Kasumi-1 (cell line): ENCODE measurements at places on chromosomes 7 and 10.

- DNase-seq: peak; percentile 61
Observed at GRCh38 chr7:149741629-149742028, 31.8 kb downstream of the ZNF467 start.

GRCh38 chr7:50962962-50963374 is 180.3 kb upstream of the GRB10 start:
- no peak for DNase-seq

DNA sequence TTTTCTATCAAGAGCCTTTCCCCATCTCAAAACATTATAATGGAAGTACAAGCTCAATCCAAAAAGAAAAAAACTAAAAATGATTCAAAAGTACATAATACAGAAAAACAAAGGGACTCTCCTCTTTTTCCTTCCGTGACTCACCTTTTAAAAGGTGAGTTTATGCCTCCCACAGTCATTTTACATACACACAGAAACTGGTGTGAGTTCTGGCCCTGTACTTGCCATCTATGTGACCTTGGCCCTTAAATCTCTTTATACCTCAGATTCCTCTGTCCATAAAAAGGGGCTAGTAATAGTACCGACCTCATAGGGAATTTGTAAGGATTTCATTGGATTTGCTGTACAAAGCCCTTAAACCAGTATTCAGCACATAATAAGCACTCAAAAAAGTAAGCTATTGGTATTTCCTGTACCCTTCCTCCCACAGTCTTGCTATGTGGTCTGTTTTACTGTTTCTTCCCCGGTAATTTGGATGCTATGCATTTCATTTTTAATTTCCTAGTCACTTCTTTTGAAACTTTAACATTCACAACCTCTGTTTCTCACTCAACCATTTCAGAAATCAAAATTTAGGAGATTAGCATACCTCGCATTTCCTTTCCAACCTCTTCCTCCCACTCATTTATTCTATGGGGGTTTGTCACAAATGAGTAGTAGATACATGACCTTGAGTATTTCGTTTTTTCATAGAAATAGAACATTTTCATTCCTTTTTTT is 39.0 kb downstream of the STK17A start:
- no peak for DNase-seq

DNA sequence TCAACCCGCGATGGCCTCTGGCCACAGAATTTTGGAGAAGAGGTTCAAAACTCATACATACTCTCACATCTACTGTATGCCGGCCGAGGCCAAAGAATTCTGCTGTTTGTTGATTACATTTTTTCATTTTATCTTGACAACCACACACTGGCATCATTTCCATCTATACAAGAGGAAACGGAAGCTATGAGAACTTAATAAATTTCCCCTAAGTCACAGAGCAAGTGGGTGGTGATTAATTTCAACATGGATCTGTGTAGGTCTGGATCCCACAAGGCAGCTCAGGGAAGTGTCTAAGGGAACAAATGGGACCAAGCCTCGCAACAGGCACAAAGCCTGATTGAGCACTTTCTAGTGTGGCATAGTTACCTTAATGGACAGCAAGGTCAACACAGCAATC is 18.0 kb downstream of the ELMO1 start:
- DNase-seq: no peak

DNA sequence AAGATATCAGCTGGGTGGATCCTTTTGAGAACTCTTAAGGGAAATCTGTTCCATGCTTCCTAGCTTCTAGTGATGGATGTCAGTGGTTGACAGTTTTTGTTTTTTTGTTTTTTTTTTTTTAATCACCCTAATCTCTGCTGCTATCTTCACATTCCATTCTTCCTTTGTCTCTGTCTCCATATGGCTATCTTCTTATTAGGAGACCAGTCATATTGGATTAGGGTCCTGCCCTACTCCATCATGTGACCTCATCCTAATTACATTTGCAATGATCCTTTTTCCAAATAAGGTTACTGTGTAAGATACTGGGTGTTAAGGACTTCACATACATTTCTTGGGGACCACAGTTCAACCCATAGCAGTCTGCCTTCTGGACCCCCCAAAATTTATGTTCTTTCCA is 69.7 kb downstream of the MLLT10 start:
- no peak for DNase-seq

GRCh38 chr7:130273081-130273932 is 6.6 kb downstream of the CPA2 start:
- DNase-seq: peak; percentile 55

GRCh38 chr10:10725196-10725595 is 292.5 kb upstream of the CELF2 start:
- DNase-seq: no peak

DNA sequence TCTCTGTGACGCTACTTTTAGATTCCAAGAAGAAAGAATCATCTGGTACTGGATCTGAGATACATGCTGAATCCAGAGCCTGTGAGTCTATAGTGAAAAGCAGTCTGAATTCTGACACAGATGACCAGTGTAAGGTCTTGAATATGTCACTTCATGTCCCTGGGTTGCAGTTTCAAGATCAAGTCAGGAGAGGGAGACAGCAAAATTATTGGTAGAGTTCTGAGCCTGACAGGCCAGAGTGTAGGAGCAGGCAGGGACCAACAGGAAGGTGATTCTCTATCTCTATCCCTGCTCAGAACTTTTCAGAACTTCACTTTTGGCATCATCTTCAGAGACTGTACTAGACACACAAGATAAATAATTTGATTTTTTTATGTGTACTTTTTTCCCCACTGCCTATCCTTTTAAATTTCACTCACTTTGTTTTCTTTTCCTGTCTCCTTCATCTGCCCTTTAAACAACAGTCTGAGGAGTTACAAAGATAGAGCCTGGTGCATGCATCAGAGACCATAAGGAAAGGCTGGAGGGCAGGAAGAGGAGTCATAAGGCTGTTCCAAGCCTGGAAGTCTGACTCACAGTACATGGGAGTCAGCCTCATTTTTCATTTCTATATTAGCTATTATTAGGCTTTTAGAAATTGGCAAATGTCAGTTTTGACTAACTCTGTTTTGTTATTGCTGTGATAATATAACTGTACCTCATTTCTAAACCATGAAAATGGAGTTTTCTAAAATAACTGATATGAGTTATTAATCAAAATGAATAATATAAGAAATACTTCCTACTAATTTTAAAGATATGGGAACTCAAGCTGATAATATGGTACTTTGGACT is 120.2 kb upstream of the TMEM229A start:
- peak; percentile 56 for DNase-seq

GRCh38 chr7:87000344-87000743 is 59.1 kb downstream of the ELAPOR2 start:
- DNase-seq: no peak

GRCh38 chr7:38382684-38383083 is 109.2 kb upstream of the TARP start:
- DNase-seq: no peak

DNA sequence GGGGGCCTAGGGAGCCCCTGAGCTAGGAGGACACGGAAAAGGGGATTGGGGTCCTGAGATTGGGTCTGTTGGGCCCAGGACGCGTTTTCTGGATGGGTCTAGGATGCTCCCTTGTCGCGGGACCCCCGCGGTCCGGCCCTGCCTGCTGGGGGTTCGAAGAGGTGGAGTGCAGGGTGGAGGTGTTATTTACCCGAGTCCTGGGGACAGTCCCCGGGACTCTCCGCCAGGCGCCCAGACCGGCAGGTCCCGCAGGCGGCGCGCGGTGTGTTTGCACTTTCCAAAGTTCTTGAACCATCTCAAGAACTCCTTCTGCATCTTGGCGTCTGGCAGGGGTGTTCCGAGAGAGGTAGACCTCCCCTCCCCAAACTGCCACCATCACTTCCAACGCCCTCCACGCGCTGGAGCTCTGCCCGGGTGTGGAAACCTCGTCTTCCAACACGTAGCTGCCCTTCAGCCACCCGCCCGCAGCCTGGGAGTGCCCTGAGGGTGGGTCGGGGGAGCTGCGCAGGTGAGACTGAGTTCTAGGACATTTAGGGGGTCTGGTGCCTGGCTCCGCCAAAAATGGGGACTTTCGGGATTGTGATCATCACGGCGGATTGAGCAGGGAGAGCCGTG is 569 bp downstream of the CAV1 start:
- DNase-seq: no peak

GRCh38 chr10:124429576-124429975 is 10.9 kb upstream of the OAT start:
- DNase-seq: no peak

- no peak for DNase-seq
Observed at GRCh38 chr7:101125989-101126650, 784 bp upstream of the SERPINE1 start.

GRCh38 chr7:23462846-23463245 is 7.4 kb downstream of the IGF2BP3 start:
- DNase-seq: peak; percentile 98

- DNase-seq: no peak
Observed at GRCh38 chr10:31816318-31816717, 112.3 kb downstream of the ARHGAP12 start.

GRCh38 chr7:29099896-29100847 is 46.2 kb downstream of the CPVL start:
- no peak for DNase-seq

DNA sequence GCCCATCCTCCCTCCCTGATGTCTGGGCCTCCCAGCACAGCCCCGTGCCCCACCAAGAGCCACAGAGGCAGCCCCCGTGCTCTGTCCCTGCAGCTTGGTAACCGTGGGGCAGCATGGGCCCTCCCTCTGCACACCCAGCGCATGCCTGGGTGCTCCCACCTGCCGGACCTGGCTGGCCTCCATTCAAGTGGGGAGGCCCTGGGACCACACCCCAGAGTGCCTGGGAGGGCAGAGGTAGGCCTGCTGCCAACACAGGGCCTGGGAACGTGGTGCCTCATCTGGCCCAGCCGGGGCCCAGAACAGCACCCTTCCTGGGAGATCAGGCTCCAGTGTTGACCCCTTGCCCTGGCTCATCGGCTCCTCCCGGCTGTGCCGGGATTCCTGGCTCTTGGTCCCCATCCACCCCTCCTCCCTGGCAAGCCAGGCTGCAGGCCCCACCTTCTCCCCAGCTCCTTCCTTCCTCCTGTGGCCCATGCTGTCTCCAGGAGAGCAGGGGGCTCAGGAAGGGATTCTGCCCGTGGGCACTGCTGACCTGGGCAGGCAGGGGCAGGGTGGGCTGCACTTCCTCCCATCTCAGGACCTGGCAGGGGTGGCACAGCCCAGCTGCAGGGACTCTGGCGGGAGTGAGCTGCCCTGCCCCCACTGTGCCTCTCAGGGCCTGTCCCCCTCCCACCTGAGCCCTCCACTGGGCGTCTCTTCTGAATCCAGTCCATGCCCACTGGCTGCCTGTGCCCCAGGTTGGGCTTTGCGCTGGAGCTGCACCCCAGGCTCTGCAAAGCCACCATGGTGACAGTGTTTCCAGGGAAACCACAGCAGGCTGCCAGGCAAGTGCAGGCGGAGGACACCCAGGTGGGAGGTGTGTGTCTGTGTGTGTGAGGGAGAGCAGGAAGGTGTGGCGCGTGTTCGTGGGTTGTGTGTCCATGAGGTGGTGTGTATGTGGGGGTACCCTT is 32.6 kb downstream of the PWWP2B start:
- DNase-seq: no peak

DNA sequence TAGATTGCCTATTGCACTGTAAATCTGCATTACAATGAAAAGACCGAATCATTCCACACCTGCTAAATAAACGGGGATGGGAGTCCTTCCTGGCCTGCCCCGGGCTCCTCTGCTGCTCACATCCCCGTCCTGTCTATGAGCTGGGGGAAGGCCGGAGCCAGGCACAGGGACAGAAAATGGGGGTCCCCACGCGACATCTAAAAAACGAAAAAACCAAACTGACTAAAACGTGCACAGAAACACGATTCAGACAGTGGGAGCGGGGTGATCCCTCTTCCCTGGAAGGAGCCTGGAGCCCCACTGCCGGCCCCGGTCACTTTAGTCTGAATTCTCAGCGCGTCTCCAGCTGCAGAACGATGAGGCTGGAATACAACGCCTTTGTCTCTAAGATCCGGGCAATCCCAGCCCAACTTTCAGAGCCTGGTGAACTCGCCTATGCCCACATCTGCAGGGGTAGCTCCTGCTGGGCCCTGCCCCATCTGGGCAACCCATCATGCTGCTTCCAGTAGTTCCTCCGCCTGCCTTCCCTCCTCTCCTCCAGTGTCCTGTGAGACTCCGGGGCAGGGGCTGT is 78.0 kb downstream of the ADARB2 start:
- DNase-seq: no peak

- no peak for DNase-seq
Observed at GRCh38 chr10:35234073-35234472, 102.2 kb upstream of the CCNY start.

- no peak for DNase-seq
Observed at GRCh38 chr10:116259638-116260037, 13.4 kb downstream of the GFRA1 start.

DNA sequence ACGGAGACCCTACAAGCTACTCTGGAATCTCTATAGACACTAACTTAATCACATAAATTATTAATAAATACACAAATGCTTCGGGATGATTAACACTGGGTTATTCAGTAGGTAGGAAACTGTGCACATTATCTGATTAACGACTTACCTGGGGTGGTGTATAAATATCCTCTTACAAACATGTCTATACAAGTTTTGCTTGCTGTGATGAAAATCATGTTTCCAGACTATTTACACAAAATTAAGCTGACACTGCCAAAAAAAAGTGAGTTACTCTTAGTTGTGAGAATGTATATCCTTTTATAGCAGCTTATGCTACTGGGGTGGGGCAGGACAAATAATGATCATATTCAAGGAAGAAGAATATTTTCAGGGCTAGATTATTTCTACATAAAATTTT is 314.6 kb downstream of the C7orf25 start:
- DNase-seq: no peak

DNA sequence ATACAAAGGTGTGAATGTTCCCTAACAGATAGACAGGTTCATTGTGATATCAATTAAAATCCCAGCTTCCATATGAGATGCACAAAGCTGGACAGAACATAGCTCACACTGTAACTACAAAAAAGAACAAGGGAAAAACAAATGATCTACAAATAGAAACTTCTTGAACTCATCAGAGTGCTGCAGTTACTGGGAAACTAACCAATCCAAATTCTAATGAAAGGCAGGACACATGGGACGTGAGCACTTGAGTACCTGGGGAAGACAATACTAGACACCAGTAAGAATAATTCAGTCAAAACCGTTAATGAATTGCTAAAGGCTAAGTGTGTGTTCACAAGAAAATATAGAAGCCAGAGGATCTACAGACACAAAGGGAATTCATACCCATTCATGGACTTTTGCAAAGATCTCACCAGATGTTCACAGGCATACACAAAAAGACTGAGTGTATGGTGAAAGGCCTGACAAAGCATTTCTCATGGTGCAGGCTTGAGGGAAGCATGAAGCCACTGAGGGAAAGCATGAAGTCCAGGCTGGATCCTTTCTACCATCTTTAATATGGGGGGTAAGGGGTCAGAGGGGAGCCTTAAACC is 7.8 kb upstream of the GPR22 start:
- DNase-seq: no peak

DNA sequence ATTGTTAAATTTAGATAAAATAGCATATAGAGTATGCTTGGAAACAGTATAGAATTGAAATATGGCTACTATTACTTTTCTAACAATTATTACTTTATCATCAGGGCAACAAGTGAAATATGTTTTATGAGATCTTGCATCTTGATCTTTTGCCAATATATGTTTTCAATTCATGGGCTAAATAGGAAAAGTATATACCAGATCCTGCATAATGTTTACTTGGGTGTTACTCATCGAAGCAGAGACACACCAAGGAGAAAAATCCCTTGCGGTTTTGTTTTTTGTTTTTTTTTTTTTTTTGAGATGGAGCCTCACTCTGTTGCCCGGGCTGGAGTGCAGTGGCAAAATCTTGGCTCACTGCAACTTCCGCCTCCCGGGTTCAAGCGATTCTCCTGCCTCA is 541.4 kb downstream of the SUGCT start:
- DNase-seq: no peak

GRCh38 chr7:74069086-74069541 is 14.5 kb upstream of the LIMK1 start:
- no peak for DNase-seq
